ENCODE measurements at places on chromosomes 6 and 20.

DNA sequence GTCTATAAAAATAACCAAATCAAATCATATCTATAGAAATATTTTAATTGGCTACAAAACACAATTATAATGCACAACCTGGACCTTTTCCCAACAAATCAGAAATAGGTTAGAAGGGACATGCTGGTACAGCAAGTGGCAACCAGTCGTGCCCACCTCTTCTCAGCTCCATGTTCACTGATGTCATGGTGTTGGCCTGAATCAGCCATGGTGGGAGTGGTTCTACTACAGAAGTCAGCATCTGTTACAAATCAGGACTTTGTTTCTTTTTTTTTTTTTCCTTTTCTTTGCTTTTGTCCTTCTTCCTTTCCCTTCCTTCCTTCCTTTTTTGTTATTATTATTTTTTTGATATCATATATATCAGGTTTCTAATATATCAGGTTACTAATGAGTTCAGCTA, 91.2 kb downstream of the RALGAPA2 start:
- DNase-seq = no peak

- DNase-seq = no peak
Measured at GRCh38 chr20:46253391-46253790, 54.9 kb downstream of the CDH22 start.

GRCh38 chr6:105744815-105745214, 341.3 kb upstream of the PRDM1 start:
- no peak for DNase-seq

DNA sequence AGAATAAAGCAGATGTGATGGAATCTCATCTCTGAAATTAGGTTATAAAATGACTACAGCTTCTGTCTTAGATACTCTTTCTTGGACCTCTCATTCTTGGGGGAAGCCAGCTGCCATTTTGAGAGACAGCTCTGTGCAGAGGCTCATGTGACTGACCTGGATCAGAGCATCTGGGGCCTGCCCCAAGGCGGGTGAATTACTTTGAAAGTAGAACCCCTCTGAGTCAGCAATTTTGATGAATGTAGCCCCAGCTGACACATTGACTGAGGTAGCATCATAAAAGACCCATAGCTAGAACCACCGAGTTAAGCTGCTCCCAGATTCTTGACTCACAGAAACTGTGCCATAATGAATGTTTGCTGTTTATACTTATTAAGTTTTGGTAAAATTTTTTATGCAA, 124.5 kb downstream of the THEMIS start:
- DNase-seq = no peak

- no peak for DNase-seq
Measured at GRCh38 chr20:37378785-37379598, 33.1 kb downstream of the SRC start.

DNA sequence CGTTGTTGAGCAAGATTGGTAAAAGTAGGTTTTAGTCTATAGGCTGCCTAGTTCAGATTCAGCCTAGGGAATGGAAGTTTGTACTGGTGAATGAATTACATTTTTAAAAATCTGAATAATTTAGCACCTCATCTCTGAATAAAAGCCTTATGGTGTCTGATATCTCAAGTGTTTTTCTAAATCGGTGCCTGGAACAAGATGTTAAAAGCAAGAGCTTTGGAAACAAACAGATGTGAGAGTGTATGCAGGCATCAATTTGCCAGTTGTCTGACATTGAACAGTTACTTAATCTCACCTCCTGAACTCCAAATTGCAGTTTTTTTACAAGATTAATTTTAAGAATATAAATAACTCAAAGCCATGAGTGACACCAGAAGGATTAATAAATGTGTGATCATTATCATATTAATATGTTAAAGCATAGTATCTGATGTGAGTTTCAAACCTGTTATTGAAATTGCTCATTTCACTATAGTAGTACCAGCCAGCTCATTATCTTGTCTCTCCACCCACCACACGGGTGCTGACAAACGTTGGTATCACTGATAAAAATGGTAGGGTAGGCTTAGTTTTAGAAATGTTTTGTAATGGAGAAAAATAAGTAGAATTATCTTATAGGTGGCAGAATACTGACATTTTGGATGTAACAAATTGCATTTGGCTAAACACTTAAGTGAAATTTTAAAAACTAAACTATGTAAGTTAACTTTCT, 157.3 kb downstream of the FAM83B start:
- no peak for DNase-seq

DNA sequence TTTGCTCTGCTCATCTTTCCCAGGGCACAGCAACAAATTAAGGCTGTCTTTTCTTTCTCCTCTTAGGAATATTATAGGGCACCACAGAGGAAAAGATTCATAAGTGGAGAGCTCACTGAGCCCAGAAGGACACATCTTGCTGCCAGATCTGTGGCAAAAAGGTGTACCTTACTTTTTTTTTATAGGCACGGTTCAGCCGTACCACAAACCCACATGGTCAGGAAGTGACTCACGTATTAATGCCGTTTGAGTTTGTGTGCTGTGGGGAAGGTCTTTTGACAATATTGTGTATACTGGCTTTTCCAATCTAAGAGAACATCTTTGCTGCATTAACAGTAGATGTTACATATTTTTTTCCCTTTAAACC, 28.4 kb downstream of the PAQR8 start:
- no peak for DNase-seq

DNA sequence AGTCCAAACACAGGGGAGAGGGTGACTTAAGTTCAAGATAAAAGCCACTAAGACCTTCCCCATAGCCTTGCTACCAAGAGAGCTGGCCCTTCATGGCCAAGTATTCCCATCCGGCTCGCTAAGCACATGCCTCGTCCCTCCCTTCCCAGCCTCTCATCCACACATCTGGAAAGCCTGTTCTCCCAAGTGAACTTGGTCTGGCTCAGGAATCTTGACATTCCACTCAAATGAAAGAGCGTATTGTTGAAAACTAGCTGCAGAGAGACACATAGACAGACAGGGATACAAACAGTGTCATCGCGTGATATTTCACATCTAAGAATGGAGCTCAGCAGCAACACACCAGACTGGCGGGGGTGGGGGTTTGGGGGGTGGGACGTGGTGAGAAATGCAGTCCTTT, 182.8 kb upstream of the FOXQ1 start:
- no peak for DNase-seq

DNA sequence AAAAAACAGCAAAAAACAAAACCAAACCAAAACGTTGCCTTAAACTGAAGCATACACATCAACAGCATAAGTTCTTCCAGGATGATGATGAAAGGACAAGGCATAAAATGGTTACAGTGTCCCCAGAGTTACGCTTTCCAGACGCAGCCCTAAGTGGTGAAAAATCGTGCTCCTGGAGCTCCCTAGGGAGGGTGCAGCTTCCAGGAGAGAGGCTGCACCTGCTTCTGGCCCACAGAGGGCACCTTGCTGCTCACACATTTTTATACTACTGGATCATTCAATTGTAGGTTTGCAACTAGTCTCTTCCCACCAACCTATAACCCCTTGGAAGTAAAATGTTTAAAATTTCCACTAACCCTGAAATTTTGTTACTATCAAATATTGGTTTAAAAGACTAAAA, 115.0 kb downstream of the PRKN start:
- no peak for DNase-seq

All from NCI-H446 (cell line).